ENCODE measurements at places on chromosomes 2 and 18.

- DNase-seq: no peak
These were observed 151.9 kb downstream of the DOCK10 start for GRCh38 chr2:224890372-224890771.

DNA sequence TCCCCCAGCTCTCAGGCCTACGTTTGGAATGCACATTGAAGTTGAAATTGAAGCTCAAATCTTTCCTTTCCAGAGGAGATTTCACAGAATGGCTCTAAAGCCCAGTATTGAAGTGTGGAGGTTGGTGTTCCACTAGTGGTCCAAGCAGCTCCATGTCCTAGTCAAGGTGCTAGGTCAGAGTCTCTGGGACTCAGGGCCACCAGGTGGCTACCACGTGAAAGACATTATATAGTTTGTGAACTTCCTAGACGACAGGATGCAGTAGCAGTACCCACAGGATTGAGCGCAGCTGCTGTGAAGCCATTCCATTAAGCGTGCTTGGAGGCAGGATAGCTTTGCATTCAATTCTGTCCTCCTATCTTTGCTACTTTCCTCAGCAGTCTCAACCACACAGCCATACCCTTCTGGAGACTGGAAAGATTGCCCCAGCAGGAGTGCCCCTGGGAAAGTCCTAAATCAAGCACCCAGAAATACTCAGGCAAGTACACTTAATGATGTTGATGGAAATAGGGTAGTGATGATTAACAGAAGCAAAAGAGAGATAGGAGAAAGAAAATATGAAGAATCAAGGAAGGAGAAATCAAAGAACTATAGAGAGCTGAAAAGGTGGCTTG, 4.7 kb upstream of the TGFA start:
- DNase-seq: no peak

GRCh38 chr2:172437419-172438341, 10.3 kb downstream of the ITGA6 start:
- DNase-seq: no peak

GRCh38 chr18:52670896-52671295, 330.9 kb downstream of the DCC start:
- peak; percentile 47 for DNase-seq

- no peak for DNase-seq
These were observed 117.3 kb upstream of the SERPINE2 start for GRCh38 chr2:224156436-224156835.

- no peak for DNase-seq
These were observed 459.2 kb downstream of the KCNJ3 start for GRCh38 chr2:155157711-155158110.

- DNase-seq: no peak
These were observed 20.9 kb downstream of the CELF4 start for GRCh38 chr18:37544713-37545112.

- no peak for DNase-seq
These were observed 50.6 kb upstream of the YWHAQ start for GRCh38 chr2:9681427-9681817.

DNA sequence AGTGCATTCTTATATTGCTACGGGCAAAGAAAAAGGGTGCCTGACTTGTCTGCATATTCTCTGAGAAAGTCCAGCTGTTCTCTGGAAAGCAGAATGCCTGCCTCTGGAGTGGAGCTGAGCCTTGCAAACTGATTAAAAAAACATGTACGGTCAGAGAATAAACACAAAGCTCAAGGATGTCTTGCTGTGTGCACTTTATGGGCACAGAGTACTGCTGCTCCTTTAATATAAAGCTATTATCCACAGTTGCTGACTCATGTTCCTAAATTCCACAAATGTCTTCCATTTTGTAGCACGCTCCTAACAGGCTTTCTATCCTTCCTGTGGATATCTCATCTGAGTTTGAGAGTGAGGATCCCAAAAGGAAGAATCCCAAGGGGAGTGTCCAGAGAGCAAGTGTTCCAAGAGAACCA, 229.0 kb downstream of the MREG start:
- no peak for DNase-seq

GRCh38 chr2:28276807-28277206, 115.9 kb upstream of the FOSL2 start:
- DNase-seq: peak; percentile 32

DNA sequence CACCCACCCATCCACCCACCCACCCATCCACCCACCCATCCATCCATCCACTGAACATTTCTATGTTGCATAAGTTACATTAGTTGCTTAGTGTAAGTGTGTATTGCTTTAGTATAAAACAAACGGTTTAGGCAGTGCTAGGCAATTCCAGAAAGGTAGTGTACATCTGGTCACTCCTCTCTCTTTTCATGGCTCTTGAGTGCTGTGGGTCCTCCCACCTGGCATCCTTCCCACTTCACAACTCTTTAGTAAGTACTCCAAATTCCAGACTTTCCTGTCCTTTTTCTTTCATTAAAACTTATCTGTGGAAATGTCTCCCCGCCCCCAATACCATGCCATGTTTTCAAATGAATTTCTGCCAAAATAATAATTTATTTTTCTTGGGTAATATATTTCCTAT, 122.5 kb downstream of the PLEKHM3 start:
- DNase-seq: no peak

- no peak for DNase-seq
These were observed 56.8 kb upstream of the ST3GAL5 start for GRCh38 chr2:85945586-85945985.

DNA sequence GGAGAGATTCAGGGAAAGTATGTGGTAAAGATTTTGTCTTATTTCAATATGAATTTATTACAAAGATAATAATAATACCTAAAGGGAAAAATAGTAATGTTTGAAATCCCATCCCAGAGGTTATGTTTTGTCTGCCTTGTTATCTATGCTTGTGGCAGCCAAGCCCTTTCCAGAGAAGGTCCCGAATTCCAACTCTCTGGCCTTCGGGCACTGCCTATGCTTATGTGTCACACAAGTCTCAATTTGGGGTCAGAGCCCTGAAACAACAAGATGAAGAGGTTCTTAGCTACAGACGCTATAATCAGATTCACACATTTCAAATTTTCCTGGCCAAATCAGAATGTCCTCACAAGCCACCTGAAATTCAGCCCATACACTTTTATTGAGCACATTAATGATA, 59.9 kb downstream of the DNER start:
- no peak for DNase-seq

DNA sequence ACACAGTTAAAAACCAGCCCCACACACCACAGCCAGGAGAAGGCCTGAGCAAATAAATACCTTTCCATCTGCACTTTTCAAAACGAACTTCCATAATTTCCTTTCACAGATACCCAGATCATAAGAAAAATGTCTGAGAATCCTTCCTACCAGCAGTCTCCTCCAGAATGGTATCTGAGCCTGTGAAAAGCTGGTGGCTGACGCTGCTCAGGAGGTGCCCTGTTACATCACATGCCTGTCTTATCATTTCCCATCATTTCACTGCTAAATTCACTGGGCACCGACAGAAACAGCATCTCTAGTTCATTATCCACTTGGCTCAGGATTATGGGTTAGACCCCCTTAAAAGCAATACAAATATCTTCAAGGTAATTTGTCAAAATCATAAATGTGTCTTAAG, 4.4 kb downstream of the CRACDL start:
- no peak for DNase-seq

DNA sequence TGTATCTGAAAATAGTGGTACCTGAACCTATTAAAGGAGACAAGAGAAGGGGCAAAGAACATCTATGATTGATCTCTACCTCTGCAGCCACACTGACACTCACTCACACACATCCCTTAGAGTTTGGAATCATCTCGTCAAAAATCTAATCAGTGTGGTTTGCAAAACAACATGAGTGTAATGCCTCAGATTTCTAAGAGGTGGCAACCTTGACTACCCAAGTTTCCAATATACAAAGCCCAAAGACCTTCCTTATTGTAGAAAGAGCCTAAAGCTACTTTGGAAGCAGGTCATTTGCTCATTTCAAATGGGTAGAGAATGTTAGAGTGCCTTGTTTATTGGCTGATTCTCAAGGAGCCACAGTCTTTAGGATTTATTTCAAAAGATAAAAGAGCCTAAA, 444.9 kb downstream of the ARHGAP15 start:
- DNase-seq: no peak

GRCh38 chr2:38602136-38602731, 494 bp downstream of the HNRNPLL start:
- no peak for DNase-seq

DNA sequence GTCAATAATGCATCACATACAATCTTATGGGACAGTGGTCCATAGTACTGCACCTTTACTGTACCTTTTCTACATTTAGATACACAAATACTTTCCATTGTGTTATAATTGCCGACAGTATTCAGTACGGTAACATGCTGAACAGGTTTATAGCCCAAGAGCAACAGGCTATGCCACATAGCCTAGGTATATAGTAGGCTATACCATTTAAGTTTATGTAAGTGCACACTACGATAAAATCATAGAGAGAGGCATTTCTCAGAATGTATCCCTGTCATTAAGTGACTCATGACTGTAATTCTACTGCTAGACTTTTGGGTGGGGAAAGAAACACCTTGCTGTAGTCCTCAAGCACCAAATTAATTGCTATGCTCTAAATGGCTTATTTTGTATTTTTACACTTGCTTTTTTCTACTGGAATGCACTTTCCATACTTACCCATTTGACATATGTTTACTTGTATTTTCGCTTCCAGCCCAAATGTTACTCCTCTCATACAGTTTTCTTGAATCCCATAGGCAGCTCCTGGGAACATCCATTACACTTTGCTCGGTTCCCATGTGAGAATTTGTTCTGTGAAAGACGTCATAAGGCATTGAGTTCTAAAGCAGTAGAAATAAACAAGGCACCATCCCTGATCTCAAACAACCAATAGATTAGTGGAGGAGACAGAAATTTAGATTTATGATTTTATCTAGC, 714.0 kb upstream of the ID2 start:
- no peak for DNase-seq
